ENCODE measurements at places on chromosomes 2 and 18.

- DNase-seq = no peak
Observed at GRCh38 chr18:10011061-10011460, 97.2 kb downstream of the VAPA start.

- DNase-seq = no peak
Observed at GRCh38 chr2:241924069-241924908, 54.8 kb downstream of the RTP5 start.

DNA sequence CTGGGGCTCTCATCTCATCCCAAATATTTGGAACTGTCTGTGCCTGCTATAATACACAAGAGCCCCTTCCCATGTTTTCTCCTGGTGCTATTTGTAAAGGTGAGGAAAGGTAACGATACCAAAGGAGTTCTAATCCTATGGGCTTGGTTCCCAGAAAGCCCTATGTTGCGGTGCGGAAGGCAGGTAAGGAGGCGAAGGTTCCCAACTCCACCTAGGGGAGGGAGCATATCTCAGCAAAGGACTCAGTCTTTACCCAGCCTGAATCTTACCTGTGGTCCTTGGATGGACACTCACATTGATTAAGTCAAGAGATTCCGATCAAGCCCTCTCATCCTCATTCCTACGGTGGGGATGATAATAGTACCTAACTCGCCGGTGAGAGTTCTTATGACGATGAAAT lies 140.1 kb downstream of the BCL2 start:
- no peak for DNase-seq

- no peak for DNase-seq
Observed at GRCh38 chr2:14781142-14781541, 148.6 kb downstream of the LRATD1 start.

GRCh38 chr18:36149514-36150289 lies 20.0 kb downstream of the ELP2 start:
- DNase-seq = no peak

GRCh38 chr18:73653827-73654226 lies 493.8 kb downstream of the FBXO15 start:
- DNase-seq = no peak

GRCh38 chr2:229335877-229336346 lies 64.8 kb upstream of the PID1 start:
- DNase-seq = no peak

DNA sequence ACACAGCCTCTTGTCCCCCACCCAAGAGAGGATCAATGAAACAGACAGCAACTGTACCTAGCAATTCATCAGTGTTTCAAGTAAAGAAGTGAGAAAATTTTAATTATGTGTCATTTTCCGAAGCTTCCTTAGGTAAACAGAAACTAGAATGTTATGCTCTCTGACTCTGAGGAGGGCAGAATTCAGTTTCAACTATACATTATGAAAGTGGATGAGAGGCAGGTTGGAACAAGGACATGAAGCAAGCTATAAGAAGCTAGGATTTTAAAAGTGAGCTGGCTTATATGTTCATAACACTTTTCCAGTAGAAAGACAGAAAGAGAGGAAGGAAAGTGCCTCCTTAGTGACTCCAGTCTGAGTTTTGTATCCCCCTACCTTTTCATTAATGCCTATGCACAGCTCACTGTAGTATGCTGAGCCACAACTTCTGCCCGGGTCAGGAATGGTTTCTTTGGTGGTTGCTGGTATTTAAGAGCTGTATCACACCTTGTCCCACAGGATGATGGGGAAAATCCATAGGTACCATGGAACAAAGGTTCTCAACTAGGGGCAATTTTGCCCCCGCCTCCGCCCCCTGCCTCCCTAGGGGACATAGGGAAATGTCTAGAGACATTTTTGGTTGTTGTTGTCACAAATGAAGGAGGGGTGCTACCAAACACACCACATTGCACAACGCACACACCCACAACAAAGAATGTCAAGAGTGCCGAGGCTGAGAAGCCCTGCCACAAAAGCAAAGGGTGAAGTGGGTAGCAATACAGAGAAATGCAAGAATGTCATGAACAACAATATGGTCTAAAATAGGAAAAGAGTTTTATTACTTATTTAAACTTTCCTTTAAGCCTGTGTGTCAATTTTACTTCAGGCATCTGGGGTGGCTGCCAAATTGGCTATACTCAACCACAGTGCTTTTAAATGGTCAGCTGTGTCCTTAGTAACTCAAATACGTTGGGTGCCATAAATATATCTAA lies 161.0 kb upstream of the ZFP36L2 start:
- DNase-seq = no peak

DNA sequence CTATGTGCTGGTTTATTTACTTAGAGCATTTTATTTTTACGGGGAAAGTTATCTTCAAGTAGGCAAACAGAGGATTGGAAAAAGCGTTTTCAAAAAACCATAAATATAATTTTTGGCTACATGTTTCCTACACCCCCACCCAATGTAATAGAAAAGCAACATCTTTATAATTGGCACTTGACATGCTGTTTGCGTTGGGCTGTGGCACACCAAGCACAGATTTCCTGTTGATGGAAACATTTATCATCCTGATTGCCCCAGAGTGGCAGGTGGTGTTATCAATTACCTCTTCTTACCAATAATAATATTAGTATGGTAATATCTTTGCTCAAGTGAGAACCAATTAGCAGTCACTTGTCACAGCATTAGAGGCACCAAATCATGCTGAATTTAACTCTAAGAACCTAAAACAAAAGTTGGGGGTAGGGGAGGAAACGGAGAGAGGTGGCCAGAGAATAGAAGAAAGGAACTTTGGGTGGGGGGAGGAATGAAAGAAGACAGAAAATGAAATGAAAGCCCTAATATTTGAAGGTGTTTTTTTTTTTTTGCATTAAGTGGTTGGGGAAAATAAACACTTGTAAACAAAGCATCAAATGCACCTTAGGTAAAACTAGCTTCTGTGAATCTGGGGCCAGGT lies 3.8 kb upstream of the SALL3 start:
- no peak for DNase-seq

GRCh38 chr18:75727456-75727855 lies 300.0 kb upstream of the SMIM21 start:
- no peak for DNase-seq

GRCh38 chr18:55310863-55311262 lies 277.1 kb downstream of the TCF4 start:
- no peak for DNase-seq

DNA sequence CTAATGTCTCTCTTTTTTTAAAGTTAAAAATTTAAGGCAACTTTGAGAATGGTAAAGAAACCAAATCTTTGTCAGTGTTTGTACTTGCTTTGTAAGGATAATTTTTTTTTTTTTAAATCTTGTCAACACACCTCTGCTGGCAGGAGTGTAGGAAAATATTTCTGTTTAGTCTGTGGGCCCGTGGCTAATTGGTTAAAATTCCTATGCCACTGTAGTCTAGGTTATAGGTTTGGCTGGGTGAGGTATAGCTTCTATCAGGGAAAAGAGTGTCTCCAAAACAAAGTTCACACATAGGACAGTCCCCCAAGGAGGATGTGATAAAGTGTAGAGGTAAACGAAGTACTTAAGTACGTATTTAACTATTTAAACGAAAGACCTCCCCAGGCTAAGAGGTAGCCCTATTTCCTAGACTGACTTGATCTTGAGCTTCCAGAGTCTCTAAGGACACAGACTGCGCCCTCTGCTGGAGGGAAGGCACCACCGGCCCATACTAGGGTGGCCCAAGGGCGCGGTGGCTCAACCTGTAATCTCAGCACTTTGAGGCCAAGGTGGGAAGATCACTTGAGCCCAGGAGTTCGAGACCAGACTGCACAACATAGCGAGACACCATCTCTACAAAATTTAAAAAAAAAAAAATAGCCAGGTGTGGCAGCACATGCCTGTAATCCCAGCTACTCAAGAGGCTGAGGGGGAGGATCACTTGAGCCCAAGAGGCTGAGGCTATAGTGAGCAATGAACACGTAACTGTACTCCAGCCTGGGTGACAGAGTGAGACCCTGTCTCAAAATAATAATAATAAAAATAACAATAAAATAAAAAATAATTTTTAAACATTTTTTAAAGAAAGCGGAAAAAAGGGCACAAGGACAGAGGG lies 8.9 kb downstream of the TEX44 start:
- peak; percentile 65 for DNase-seq

DNA sequence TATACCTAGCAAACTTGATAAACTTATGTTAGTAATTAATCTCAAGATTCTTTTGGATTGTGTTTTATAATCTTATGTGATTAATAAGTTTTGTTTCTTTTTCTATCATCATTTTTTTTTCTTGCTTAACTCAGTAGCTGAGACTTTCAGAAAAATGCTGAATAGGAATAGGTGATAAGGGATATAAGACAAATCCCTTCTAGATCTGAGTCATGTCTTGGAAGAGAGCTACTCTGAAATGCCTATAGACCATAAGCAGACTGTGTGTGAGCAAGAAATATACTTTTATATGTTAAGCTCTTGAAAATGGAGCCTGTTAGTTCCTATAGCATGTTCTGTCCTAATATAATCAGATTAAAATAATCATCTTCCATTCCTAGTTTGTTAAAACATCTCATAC lies 29.6 kb downstream of the CYBRD1 start:
- DNase-seq = no peak

DNA sequence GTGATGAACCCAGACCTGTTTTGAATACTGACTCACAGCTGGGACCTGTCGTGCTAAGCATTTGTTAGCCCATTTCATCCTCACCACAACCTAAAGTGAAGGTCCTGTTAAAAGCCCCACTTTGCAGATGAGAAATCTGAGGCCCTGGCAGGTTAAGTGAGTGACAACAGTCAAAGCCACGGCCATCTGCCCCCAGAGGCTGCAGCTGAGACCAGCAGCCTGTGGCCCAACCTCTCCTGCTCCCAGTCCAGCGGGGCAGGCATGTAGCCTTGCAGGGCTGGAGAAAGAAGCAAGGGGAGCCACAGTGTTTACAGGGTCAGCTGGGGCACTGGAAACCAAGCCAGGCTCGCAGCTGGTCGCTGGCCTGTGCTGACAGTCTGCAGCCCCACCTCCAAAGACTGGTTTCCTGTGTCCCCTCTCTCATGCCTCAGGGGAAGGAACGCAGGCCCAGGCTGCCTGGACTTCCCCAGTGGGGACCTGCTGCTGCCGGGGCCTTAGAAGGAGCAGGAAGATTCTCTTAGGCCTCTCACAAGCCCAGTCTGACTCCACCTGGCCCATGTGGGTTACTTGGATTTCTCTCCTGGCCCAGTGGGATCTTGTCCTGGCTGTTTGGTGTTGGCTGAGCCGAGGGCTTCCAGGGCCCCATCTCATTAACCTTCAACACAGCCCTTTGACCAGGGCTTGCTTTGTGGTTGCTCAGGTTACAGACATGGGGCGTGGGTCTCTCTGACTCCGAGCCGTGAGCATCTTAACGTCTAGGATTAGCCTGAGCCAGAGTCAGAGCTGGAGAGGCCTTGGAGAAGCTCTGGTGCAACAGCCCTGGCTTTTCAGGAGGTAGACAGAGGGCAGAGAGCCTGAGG lies 1.7 kb downstream of the INPP5D start:
- DNase-seq = no peak

DNA sequence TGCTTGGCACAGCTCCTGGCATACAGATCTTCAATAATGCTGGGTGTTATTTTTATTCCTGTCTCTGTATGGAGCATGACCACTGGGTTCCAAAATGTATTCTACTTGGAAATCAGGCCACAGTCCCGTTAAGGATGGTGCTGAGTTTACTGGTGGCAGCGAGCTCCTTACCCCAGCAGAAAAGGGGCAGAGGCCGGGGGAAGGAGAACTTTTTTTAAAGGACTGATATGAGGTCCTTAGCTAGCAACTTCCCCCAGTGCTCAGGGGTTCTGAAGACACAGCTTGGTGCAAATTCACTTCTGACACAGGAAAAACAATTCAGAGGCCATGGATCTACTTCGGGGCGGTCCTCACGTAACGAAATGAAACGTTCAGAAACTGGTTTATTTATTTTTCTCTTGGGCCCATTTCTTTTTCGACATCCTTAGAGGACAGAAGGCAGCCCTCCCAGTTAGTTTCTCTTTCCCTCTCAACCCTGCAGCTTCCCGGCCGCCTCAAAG lies 872 bp downstream of the RDH14 start:
- no peak for DNase-seq

DNA sequence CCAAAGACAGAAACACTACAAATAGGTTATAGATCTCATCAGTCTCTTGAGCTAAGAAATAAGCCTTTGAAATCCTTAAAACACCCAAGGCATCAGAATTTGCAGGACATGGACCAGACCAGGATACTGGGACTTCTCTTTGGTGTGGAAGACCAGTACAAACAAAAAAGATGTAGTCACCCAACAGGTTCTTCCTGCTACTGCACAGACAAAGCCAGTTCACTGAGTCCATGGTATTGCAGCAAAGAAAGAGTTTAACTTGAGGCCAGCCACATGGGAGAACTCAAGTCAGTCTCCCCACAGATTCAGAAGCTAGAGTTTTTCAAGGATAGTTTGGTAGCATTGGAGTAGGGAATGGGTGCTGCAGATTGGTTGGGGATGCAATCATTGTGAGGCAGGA lies 169.6 kb upstream of the NDUFV2 start:
- DNase-seq = no peak

DNA sequence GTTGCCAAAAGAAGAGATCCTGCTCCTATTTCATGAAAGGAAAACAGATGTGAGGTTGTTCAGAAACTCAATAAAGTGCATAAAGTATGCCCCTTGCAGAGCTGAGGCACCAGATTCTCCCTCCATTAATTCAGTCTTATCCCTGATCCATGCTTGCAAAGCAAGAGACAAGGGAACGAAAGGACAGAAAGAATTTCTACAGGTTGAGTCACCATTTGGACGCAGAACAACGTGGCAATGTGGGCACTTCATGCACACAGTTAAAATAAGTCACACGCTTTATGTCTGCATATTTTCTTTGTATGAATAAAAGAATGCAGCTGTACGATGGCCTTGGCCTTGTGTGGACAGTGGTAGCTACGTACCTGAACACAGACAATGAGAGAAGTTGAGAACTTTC lies 321.7 kb upstream of the REV1 start:
- DNase-seq = no peak

GRCh38 chr2:105521616-105522015 lies 122.8 kb upstream of the FHL2 start:
- no peak for DNase-seq

- no peak for DNase-seq
Observed at GRCh38 chr2:135525786-135526185, 5.2 kb downstream of the ZRANB3 start.

DNA sequence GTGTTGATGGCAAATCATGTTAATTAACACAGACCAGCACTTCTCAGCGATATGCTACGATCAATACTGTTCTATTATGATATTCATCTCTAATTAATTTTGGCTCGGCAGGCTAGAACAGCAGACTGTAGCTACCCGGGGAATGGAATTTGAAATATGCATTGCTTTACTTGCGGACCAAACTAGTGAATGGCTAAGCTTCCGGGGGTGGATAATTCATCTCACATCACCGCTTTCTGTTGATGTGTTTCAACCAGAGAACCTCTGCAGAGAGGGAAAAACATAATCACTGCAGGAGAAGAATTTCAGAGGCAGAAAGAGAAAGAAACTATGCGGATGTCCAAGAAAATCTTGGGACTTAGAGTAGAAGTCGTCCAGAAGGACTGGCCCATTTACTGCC lies 490.9 kb downstream of the STK39 start:
- no peak for DNase-seq

GRCh38 chr2:100707016-100707947 lies 112.7 kb upstream of the NPAS2 start:
- no peak for DNase-seq

Measured in activated CD4-positive, CD25-positive, alpha-beta regulatory T cell treated with anti-CD3 and anti-CD28 coated beads, Interleukin-2, amount 50 U/mL, for 16 hours (primary cell).